ENCODE measurements at places on chromosomes 4 and X.

- no peak for DNase-seq
Measured at GRCh38 chr4:44162538-44163270, 285.9 kb downstream of the KCTD8 start.

- no peak for DNase-seq
Measured at GRCh38 chrX:44305921-44306320, 37.6 kb downstream of the EFHC2 start.

GRCh38 chr4:156293657-156294297, 340.1 kb upstream of the CTSO start:
- no peak for DNase-seq

GRCh38 chr4:185210102-185210981, 944 bp downstream of the SNX25 start:
- DNase-seq = peak; percentile 19

DNA sequence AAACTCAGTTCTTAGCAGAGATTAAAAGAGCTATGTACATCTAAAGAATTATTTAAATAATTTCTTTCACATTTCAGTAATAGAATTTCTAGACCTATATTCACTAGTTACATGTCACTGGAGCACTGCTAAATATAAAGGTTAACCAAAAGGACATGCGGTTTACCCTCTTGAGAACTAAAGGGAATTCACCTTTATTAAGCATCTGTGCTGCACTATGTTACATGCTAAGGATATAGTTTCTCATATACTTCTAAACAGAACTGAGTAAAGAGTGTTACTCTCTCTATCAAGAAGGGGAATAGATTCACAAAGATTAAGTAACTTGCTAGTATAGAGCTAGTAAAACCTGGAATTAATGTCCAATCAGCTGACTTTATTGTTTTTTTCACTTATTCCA, 7.6 kb downstream of the SPIN3 start:
- DNase-seq = no peak

GRCh38 chrX:19343085-19343534, 617 bp upstream of the PDHA1 start:
- no peak for DNase-seq

- DNase-seq = no peak
Measured at GRCh38 chr4:153241970-153242838, 38.0 kb downstream of the TRIM2 start.

DNA sequence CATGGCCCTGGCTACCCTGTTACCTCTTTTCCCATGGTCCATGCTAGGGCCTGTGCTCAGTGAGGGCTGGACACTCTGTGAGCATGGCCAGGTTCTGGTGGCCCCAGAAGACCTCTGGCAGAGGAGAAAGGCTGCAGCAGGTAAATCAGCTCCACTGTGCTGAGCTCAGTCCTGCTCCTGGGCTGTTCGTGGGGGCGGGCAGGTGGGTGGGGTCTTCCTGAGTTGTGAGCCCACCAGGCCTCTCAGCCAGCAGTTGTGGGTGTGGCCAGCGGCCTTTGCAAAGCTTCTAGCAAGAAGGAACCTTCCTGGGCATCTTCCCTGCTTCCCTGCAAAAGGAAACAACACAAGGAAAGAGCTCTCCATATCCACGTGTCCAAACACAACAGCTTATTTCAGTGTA, 85.3 kb upstream of the STX18 start:
- DNase-seq = no peak

- no peak for DNase-seq
Measured at GRCh38 chr4:39319676-39320075, 46.5 kb downstream of the RFC1 start.

GRCh38 chrX:41096339-41096955, 11.2 kb downstream of the USP9X start:
- DNase-seq = no peak

GRCh38 chrX:155070663-155070974, 317 bp downstream of the CMC4 start:
- DNase-seq = no peak

DNA sequence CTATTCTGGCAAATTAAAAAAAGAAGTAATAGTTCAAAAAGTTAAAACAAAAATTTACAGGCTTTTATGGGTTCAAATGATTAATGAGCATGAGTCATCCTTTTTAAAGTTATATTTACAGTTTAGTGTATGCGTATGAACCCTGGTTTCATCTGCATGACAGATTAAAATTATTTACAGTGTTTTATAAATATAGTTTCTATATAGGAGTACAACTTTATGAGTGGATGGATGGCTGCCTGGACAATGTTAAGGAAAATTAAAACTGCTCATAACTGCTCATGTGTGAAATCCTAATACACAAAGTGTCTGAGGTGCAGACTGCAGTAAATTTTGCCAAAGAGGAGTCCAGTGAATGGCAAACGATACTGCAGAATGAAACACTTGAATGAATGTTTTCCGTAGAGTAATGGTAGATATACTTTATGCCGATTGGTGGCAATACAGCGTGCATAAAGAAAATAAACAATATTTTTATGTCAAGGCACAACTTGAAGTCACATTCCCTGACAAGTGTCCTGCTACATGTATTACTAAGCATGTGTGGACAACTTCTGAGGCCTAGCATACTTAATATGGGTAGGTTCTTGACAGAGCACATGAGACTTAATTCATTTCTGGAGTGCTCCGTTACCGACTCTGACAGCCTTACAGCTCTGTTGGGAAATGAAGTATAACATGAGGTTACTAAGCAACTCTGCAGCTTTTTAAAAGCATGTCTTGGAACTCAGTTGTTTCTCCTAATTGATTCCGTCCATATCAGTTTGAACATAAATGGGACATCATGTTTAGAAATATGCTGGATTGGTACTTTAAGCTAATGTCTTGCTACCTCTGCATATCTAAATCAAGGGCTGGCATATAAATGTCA, 985.6 kb upstream of the PCDH7 start:
- no peak for DNase-seq

- no peak for DNase-seq
Measured at GRCh38 chr4:165684177-165684805, 188.7 kb upstream of the TLL1 start.

- no peak for DNase-seq
Measured at GRCh38 chrX:7480721-7481120, 332.8 kb upstream of the PUDP start.

- no peak for DNase-seq
Measured at GRCh38 chrX:1885116-1885515, 270.3 kb downstream of the ASMT start.

GRCh38 chr4:184475096-184475461, 729 bp upstream of the IRF2 start:
- DNase-seq = no peak

DNA sequence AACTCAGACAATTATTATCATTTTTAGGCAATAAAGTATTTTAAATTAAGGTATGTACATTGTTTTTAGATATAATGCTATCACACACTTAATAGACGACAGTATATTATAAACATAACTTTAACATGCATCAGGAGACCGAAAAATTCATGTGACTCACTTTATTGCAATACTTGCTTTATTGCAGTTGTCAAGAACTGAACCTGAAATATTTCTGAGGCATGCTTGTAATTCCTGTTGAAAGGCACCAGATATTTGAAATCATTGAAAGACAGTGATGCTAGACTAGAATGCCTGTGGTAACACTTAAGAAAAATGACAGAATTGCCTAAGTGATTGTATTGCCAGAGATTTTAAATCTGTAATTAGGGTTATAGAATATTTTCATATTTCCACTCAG, 175.6 kb upstream of the MAGEB2 start:
- no peak for DNase-seq

GRCh38 chrX:68345025-68345424, 88.3 kb downstream of the OPHN1 start:
- no peak for DNase-seq

DNA sequence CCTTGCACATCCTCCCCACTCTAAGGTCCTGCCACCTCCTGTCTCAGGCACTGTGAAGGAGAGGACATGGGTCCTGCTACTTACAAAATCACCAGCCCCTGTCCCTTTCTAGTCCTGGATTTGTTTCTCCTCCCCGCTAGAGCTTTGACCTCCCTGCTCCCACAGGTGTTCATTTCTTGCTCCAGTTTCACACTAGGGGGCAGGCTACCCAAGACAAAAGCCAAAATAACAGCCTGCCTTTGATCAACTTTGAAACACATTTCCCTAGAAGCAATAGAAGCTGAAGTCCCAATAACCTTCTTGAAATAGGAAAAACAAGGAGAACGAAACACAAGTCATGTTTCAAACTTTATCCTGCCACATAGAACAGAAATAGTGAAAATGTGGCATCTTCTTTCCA, 164.4 kb downstream of the QDPR start:
- no peak for DNase-seq

DNA sequence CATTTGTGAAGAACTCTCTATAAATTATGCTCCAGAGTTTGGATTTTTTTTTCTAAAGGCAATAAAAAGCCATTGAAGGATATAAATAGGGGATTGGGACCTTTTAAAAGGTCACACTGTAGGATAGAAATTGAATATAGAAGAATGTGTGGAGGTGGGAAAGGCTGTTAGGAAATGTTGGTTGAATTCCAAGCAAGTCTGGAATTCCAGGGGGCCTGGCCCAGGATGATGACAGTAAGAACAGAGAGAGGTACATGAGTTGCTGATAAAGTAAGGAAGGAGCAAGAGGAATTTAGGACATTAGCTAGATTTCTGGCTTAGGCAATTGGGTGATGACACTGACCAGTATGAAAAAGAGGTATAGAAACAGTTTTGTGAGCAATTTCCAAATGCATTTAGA, 95.4 kb upstream of the USP38 start:
- DNase-seq = no peak

DNA sequence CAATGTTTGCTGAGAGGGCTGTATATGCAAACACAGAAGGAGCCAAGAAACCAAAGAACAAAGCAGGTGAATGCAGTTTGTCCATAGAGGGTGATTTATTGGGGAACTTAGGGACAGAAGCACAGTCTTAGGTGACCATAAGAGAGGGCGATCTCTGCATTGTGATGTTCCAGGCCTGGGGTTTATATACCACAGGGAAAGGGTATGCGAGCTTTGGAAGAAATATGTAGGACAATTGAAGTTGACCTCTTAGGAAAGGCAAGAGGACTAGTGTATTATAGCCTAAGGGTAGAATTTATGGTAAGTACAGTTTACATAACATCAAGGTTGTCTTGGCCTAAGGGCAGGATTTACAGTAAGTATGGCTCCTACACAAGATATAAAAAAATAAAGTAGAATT, 27.8 kb downstream of the FAM184B start:
- no peak for DNase-seq

GRCh38 chr4:73309211-73309610, 50.6 kb upstream of the ANKRD17 start:
- DNase-seq = no peak

DNA sequence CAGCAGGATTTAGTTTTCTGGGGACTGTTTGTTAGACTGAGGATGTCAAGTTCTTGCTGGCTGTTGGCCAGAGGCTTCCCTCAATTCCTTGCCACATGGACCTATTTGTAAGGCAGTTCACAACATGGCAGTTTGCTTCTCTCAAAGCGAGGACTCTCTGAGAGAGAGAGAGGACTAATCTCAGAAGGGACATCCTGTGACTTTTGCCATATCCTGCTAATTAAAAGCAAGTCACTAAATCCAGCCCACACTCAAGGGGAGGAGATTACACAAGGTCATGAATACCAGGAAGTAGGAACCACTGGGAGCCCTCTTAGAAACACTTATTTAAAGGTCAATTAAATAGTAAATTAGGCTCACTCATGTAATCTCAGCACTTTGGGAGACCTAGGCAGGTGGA, 38.2 kb downstream of the PPP1R2C start:
- no peak for DNase-seq

GRCh38 chr4:139367421-139368090, 65.3 kb upstream of the NDUFC1 start:
- no peak for DNase-seq

DNA sequence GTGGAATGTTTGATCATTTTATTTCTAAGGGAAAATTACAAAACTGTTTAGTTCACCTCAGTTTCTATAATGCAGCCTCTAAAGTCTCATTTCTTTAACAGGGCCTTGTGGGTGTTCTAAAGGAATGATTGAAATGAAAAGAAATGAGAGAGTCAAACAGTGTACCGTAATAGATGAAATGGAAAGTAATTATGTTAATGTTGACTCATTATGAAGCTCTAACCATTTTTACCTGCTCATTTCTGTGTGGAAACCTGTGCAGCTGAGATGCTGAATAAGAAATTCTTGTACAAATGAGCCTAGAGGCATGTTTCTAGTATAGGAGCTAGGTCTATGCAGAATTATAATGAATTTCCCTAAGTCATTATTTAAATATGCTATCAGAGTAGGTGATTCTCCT, 45.2 kb upstream of the RPA4 start:
- no peak for DNase-seq

DNA sequence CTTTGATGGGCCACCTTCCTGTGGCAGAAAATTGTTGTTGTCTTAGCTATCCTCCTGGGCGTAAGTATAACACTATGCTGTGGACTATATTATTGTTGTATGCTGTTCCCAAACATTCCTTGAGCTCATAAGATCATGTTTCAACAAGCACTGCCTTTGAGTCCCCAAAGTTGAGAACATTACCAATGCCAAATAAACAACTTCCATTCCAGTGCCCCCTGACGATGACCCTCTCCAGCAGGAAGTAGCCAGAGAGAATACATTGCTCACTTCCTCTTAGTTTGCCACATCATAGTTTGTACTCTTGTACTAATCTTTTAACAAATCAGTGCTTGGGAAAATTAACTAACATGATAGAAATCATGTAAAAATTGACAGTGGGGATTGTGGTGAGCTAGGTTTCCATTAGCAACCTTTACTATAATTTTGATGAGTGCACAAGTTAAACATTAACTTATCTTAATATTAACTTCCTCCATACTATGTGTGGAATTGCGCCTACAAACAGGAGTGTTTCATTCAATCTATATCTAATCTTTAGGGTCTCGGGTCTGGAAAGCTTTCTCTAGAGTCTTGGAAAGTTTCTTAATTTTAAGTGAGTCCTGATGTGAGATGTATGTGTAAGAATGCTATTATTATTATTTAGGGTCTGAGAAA, 20.3 kb upstream of the DHX15 start:
- no peak for DNase-seq

GRCh38 chrX:38211891-38212635, 8.6 kb downstream of the SRPX start:
- DNase-seq = no peak

DNA sequence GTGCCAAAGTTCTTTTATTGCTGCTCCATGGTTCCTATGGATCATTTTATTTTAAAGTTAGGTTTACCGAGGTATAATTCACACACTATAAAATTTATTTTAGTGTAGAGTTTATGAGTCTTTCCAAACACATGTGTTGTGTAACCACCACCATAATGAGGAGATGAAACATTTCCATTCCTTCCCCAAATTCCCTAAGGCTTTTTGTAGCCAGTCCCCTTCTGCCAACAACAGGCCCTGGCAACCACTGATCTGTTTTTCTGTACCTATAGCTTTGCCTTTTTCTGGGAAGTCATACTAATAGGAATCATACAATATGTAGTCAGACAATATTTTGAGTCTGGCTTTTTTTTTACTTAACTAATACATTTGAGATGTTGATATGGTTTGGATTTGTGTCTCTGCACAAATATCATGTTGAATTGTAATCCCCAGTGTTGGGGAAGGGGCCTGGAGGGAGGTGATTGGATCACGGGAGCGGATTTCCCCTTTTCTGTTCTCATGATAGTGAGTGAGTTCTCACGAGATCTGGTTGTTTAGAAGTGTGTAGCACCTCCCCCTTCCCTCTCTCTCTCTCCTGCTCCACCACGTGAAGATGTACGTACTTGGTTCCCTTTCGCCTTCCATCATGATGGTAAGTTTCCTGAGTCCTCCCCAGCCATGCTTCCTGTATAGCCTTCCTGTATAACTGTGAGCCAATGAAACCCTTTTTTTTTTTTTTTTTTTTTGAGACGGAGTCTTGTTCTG, 59.6 kb upstream of the DHX15 start:
- no peak for DNase-seq
